Activated CD8-positive, alpha-beta memory T cell treated with anti-CD3 and anti-CD28 coated beads, Interleukin-2, amount 50 U/mL, for 48 hours (primary cell): ENCODE measurements at places on chromosomes 13 and 19.

- no peak for DNase-seq
Measured at GRCh38 chr19:14395262-14395661, 14.0 kb downstream of the ADGRE5 start.

DNA sequence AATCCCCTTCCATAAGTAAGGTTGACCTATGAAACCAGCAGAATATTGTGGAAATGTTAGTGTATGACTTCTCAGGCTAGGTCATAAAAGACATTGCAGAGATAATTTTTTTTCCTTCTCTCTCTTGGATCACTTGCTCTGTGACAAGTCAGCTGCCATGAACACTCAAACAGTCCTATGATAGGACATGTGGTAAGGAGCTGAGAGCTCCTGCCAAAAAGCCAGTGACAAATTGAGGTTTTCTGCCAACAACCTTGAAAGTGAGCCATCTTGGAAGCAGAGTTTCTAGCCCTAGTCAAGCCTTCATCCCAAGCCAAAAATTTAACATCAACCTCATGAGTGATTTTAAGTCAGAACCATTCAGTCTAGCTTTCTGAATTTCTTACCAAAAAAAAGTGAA lies 270.9 kb upstream of the NBEA start:
- DNase-seq: no peak

DNA sequence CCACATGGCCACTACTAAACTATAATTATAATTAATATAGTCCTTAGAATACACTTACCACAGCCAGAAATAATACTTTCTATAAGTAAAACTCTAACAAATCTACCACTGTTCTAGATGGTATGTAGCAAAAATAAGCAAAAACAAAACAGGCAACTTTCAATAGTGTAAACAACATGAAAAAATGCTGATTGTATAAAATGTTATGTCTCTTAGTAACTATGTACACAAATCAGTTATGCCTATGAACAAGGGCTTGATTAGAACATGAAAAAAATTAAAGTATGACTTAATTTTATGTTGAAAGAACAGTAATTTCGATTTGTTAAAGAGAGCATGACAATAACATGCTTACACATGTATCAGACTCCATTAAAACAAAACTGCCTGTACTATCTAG lies 60.7 kb downstream of the LATS2 start:
- DNase-seq: no peak

- DNase-seq: no peak
Measured at GRCh38 chr13:20348645-20349408, 116.7 kb upstream of the GJB6 start.

DNA sequence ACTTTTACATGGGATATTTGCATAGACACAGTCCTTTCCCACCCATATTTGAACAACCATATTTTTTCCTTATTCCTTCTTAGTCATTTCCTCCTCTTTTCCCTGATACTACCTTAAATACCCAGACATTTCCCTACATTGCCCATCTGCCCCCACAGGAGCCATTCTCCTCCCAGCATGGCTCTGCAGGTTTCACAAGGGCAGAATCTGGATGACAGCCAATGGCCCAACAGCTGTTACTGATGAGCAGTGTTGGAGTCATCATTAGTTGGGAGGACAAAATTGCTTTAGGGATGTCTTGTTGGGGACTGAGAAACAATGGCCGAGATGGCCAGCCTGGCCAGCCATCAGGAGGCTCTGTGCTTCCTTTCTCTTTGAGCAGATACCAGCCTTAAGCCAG lies 209.5 kb downstream of the KLF5 start:
- DNase-seq: no peak

DNA sequence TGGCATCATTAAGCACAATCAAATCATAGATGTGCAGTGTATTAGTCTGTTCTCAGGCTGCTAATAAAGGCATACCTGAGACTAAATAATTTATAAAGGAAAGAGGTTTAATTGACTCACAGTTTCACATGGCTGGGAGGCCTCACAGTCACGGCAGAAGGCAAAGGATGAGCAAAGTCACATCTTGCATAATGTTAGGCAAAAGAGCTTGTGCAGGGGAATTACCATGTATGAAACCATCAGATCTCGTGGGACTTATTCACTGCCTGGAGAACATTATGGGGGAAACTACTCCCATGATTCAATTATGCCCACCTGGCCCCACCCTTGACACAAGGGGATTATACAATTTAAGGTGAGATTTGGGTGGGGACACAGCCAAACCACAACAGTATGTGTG lies 245.2 kb upstream of the DACH1 start:
- DNase-seq: no peak

DNA sequence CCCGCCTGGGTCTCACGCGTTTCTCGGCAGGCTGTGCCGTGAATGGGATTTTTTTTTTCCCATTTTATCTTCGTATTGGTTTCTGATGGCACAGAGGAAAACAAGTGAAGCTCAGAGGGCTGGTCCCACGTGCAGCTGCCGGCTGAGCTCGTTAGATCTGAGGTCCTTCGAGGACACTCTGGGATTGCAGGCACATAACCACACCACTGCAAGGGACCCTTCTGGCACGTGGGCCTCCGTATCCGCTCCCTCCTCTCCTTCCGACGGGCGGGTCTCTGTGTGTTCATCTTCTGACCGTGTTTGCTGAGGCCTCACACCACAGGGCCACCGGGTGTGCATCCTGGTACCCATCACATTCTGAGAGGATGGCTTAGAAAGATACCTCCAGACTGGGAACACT lies 16.6 kb downstream of the CFD start:
- DNase-seq: no peak
